ENCODE measurements at places on chromosomes 16 and 17.

DNA sequence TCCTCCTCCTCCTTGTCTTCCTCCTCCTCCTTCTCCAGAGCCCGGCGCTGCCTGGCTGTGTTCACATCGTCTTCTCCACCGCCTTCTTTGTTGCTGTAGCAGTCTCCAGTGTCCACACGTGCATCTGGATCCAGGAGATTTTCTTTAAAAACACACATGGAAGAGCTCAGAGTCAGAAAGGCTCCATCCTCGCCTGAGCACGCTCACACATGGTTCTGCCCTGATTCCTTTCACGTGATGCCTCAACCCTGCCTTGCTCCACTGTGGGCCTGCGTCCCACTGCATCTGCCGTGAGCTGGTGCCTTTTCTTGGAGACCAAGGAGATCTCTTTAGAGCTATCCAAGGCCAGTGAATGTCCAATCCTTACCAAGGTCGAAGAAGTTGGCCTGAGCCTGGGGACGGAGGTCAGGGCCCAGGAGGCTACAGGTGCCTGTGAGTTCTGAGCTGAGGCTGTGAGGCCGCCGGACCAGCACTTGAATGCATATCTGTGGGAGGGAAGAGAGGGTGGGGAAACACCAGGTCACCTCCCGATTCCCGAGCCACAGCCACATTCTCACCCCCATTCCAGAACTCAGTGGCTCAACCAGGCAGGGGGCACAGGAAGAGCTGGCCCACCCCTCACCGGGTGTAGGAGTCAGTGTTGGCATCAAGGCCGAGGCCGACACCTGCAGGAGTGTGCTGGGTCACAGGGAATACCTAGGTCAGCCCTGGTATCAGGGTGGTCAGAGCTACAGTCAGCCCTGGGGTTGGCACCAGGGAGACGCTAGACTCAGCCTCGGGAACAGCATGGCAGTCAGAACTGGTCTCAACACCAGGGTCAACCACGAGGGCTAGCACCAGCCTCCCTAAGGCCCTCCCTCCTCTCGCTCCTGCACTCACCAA is 37.6 kb downstream of the HASPIN start:
- DNase-seq = no peak

- DNase-seq = no peak
Observed at GRCh38 chr16:906296-906695, 64.5 kb downstream of the LMF1 start.

GRCh38 chr17:68584581-68585303 is 16.4 kb downstream of the FAM20A start:
- DNase-seq = no peak

GRCh38 chr17:82152114-82152513 is 54.1 kb upstream of the FASN start:
- no peak for DNase-seq

DNA sequence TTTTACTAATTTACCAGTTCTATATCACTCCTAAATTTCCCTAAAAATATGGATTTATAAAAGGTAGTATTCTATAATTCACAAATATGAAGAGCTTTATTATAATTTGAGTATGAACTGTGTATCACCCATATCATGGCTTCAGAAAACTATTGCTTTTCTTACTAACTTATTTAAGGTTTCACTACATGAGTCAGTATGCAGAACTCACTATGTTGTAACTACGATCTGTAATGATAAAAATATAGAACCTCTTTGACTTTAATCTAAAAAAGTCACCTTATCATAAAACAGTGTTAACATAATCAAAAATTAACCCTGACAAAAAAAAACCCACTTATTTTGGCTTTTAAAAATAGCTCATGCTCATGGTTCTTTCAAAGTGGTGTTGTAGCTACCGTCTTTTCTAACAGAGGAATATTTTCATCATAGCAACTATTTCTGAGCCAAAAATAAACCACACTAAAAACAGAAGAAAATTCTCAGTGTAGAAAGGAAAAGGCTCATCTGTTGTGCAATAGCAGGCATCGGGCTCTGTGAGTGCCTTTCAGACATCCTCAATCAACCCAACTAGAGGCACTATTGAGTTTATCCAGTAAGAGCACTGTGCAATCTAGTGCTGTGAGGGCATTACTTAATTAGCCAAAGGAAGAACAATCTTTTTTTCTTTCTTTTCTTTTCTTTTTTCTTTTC is 42.1 kb downstream of the ITGAM start:
- no peak for DNase-seq

DNA sequence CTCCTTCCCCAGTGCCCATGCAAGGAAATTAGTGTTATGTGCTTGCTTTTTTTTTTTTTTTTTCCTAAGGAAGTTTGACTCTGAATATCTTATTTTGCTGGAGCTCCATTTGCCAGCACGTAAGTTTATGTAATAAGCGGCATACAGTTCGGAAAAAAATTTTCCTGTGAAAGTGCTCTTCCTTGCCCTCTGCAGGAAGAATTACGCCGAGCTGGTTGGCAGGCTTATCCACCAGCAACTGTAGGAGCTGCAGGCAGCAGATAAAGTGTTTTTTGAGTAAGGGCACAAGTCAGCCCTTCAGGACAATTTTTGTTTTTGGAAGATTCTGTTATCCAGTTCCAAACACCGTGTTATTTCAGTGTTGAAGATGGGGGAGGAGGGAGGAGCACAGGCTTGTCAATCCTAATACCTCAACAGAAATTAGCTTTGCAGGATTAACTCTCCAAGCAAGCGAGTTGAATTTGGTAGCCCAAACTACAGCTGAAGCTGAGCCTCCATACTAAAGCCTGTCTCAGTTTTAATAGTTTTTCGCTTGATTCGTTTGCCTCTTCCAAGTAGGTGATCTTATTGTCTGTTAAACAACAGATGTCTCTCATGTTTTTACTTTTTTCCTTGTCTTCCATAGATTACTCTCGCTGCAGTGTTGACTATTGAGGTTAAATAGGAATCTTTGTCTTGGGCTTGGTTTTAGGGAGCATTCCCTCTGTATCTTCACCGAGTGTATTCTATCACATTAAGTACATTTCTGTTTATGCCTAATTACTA is 1.1 kb downstream of the SPECC1 start:
- DNase-seq = peak; percentile 95

GRCh38 chr17:41959336-41960095 is 7.1 kb upstream of the CNP start:
- peak; percentile 62 for DNase-seq

- no peak for DNase-seq
Observed at GRCh38 chr16:19186408-19186807, 18.4 kb downstream of the SYT17 start.

DNA sequence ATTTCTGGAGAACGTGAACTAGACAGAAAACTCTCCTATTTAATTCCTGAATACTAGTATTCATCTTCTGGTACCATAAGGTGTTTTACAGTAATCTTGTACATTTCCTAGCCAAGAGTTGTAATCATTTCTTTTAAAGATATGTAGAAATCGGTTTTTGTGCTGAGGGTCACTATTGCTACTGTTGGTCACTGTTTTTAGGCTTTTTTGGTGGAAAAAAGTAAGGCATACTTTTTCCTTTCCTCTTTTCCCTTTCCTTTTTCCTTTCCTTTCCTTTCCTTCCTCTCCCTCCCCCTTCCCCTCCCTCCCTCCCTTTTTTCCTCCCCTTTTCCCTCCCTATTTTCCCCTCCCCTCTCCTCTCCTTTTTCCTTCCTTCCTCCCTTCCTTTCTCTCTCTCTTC is 706.4 kb upstream of the GOT2 start:
- DNase-seq = no peak

GRCh38 chr16:49003992-49004391 is 277.6 kb downstream of the CBLN1 start:
- DNase-seq = no peak

DNA sequence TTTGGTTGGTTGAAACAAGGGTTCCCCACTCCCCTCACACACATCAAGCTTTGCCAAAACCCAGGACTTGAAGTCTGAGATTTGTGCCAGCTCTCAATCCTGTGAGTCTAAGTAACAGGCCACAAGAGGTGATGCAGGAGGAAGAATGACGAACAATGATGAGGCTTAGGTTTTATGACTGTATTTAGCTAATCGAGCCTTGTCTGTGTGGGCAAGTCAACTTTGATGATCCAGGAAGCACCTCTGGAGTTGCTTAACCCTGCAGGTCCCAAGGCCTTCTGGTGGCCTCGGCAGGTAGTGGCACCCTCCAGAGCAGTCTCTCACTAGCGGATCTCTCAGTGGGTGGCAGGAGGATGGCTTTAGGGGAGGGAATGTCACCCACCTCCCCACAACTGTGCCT is 28.7 kb downstream of the CDK5RAP3 start:
- DNase-seq = no peak

- no peak for DNase-seq
Observed at GRCh38 chr16:51175081-51175480, 24.0 kb upstream of the SALL1 start.

- no peak for DNase-seq
Observed at GRCh38 chr16:72246423-72246822, 74.5 kb upstream of the PMFBP1 start.

GRCh38 chr17:10094797-10095196 is 103.6 kb downstream of the GAS7 start:
- no peak for DNase-seq

DNA sequence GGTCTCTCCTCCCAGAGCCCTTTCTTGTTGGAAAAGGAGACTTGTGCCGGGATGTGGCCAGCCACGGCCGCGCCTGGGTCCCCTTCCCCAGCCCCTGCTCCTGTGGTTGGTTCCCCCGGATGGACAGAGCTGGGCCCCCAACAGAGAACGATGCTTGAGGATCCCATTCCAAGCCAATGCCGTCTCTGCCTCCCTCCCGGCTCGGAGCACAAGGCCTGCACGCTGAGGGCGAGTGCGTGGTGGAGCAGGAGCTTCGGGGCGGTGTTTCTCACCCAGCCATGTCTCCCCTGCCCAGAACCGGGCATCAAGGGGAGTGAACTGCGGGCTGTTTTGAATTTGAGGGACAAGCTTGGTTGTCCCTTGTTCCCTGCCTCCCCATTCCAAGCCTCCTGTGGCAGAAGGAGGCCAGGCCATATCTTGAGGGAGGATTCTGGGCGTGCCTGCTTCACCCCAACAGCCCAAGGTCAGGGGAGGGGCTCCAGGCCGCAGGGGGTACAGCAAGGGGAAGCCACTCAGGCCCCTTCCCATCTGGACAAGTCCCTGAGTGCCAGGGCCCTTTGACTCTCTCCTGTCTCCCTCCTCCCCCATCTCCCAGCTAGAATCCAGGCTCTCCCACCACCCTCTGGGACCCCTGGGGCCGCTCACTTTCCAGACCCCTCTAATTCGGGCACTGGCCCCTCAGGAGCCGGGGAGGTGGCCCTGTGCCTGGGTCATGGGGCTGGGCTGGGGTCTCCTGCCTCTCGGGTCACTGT is 43.6 kb downstream of the SOCS3 start:
- DNase-seq = no peak
